Activated CD4-positive, alpha-beta T cell treated with anti-CD3 and anti-CD28 coated beads for 48 hours (primary cell): ENCODE measurements at places on chromosomes 2 and 18.

GRCh38 chr2:55107436-55107835, 57.2 kb upstream of the RTN4 start:
- DNase-seq, result no peak

GRCh38 chr2:219133976-219134375, 26.6 kb downstream of the NHEJ1 start:
- DNase-seq, result no peak

GRCh38 chr2:138698428-138698827, 81.8 kb downstream of the NXPH2 start:
- DNase-seq, result no peak

- no peak for DNase-seq
Observed at GRCh38 chr2:240155745-240156390, 15.4 kb upstream of the OTOS start.

- no peak for DNase-seq
Observed at GRCh38 chr2:149901231-149901859, 313.8 kb upstream of the MMADHC start.

DNA sequence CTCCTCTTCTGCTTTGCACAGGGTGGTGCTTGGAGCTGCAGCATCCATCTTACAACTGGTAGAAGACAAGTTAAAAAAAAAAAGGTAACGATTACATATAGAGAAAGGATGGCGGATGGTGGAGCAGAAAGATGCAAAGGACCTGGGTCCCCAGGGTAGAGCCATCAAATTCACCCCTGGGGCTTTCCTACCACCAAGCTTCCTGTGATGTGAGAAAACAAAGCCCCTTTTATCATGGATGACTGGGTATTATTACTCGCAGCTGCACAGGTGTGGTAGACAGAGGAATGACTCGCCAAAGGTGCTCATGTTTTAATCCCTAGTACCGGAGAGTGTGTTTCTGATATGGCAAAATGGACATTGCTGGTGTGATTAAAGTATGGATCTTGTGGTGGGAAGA, 1.3 kb upstream of the ACOXL start:
- no peak for DNase-seq

GRCh38 chr18:50848991-50849390, 29.2 kb upstream of the MRO start:
- no peak for DNase-seq

DNA sequence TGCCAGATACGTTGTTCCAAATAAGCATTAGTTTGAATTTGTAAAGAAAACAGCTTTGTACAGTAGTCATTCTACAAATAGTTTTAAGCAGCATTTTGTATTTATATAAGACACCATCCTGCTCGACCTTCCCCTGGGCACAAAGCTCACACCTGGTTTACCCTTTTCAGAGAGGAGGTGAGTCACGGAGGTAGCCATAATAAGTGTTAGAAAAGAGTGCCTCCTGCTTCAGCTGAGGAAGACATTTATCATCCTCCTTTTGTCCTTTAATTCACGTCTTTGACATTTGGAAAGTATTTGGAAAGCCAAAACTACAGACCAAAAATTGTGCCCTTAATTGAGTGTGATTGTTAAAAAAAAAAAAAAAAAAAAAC, 6.8 kb downstream of the RAB12 start:
- DNase-seq, result no peak

GRCh38 chr2:71100195-71100964, 29.6 kb downstream of the MCEE start:
- DNase-seq, result peak; percentile 66

DNA sequence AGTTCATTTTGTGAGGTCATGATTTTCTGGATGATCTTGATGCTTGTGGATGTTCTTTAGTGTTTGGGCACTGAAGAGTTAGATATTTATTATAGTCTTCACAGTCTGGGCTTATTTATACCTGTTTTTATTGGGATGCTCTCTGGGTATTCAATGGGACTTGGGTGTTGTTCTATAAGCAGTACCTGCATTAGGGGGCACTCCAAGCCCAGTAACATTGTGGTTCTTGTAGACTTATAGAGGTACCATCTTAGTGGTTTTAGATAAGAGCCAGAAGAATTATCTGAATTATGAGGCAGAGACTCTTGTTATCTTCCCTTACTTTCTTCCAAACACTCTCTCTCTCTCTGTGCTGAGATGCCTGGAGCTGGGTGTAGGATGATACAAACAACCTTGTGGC, 470.0 kb downstream of the PIK3C3 start:
- DNase-seq, result no peak

GRCh38 chr18:56391931-56392590, 246.3 kb downstream of the TXNL1 start:
- DNase-seq, result no peak

GRCh38 chr2:122182616-122183355, 427.3 kb downstream of the TSN start:
- DNase-seq, result no peak

- DNase-seq, result no peak
Observed at GRCh38 chr2:166382448-166382847, 6.7 kb upstream of the SCN9A start.

- no peak for DNase-seq
Observed at GRCh38 chr2:235747786-235748091, 253.9 kb downstream of the AGAP1 start.

- DNase-seq, result no peak
Observed at GRCh38 chr18:58813105-58813504, 51.6 kb upstream of the ZNF532 start.

DNA sequence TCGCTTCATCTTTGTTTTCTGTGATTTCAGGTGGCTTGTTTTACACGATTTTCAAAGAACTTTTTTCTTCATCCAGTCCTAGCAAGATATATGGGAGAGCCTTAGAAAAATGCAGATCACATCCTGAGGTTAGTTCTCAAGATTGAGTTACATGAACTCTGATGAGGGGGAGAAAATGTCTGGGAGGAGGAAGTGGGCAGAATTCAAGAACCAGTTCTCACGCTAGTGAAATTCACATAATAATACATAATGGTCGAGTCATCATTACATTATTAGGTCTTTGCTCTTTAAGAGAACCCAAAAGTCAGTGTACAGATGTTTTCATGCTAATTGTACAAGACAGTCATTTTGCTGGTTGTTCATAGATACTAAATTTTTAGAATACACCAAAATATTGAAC, 7.0 kb downstream of the TIMM21 start:
- DNase-seq, result no peak

- no peak for DNase-seq
Observed at GRCh38 chr2:24739354-24740025, 53.7 kb downstream of the PTRHD1 start.

DNA sequence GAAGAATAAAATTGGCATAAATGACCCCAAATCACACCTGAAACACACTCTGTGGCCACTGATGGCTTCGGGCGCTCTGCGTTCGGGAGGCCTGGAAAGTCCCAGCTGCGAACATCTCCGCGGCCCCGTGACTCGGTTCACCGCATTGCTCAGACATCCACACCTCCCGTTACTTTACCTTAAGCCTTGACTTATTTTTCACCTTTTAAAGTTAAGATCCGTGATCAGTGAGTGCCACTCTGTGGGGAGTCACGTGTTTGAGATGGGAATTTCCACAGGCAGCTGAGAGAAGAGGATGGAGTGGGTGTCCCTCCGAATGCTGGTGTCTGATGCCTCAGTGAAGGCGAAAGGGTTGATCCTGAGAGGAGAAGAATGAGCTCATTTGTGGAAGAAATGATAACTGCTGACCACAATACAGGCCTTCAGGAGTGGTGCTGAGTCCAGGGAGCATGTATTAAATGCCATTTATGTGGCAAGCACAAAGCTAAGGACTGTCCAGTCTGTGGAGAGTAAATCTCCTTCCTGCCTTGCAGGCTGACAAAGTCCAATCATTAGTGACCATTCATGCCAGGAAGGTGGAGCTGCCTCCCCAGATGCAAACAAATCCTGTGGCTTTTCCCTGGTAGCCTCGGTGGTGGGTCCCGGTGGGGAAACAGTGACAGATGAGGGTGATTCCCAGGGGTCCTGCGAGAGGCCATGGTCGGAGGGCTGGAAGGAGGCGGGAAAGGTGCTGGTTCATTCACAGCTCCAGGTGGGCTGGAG, 168.8 kb downstream of the RTP5 start:
- no peak for DNase-seq

DNA sequence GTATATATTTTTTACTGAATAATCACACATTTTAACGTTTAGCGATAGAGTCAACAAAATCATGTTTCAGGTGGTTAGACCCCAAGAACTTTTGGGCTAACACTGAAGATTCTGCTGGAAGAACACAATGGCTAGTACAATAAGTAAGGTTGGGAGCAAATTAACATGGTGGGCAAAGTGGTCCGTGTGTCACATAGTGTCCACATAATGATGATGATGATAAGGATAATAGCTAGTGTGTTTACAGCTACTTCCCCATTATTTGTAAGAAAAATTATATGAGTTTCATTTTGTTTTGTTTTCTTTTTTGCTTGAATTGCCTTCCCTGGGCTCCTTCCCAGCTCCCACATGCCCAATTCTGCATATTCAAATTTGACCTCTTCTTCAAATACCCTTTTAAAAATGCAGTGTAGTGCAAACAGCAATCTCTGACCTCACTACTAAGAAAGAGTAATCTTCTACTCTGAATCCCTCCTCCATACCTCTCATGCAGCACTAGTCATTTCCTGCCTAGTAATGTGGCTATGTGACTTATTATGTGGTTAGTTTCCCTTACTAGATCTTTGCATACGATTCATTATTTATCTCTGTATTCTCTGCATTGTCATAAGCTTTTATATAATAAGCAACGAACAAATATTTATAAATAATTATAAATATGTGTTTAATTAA, 16.9 kb upstream of the VPS54 start:
- DNase-seq, result no peak

- no peak for DNase-seq
Observed at GRCh38 chr2:17517481-17518211, 594 bp downstream of the RAD51AP2 start.

- no peak for DNase-seq
Observed at GRCh38 chr2:55954306-55955035, 30.9 kb upstream of the EFEMP1 start.

DNA sequence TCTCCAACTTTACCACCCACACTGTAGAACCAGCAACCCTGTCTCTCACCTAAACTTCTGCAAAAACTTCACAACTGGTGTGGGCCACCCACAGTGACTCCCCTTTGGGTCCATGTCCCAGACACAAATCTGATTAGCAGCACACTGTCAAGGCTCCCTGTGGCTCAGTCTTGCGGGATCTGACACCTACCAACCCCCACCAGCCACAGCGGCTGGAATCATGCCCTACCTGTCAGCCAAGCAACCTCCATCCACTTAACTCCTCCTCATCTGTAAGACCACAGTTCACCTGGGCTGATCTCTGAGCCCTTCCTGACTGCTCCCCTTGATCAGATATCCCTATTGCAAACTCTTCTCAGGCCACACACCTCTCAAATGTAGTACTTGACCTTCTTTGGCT, 14.6 kb downstream of the TCF4 start:
- DNase-seq, result no peak

DNA sequence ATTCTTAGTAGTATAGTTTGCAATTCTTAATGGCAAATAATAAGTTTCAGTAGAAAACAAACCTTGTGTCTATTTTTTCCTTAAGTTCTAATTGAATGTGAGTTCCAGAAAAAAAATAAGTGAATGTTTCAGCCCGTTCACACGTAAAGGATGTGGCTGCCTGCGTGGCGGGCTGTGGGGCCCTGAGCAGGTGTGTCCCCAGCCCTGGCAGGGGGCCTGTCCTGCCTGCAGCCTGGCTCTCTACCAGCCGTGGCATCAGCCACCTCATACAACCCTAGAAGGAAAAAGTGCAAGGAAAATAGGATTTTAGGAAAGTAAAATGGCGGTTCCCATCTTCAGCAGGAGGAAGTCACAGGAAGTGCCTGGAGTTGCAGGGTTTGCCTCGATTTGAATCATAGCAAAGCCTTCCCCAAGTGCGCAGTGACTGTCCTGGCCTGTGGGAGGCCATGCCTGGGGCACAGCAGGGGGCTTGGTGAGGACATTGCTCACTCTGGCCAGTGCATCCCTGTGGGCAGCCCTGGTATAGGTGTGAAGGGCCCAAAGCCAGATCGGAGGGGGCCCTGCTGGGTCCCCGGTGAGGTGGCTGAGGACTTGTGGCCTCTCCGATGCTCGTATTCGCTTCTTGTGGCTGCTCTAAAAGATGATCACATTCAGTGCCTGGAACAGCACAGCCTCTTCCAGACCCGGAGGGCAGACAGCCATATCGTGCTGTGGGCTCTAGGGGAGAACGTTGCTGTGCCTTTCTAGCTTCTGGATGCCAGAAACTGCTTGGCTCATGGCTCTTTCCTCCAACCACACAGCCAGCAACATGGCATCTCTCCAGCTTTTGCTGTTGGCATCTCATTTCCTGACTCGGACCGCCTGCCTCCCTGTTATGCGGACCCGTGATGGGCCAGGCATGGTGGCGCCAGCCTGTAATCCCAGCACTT, 12.6 kb downstream of the DTYMK start:
- no peak for DNase-seq

- DNase-seq, result peak; percentile 76
Observed at GRCh38 chr2:43226955-43227829, 786 bp upstream of the ZFP36L2 start.

GRCh38 chr2:71702971-71703898, 249.9 kb downstream of the DYSF start:
- no peak for DNase-seq

DNA sequence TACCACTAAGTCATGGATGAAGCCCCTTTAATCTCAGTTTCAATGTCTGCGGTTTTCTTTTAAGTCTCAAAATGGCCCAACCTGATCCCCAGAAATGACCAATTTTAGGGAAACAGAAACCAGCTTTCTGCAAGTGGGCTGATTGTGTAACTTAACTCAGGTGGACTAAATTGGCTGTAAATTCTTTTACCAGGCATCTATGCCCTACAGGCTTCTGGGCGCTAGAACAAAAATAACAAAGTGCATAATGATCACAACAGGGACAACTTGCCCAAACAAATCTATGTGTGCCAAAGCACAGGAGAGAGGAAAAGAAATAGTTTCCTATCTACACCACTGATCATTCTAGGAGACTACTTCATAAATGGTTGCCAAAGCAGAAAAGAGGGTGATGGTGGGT, 112.3 kb upstream of the SETBP1 start:
- no peak for DNase-seq

DNA sequence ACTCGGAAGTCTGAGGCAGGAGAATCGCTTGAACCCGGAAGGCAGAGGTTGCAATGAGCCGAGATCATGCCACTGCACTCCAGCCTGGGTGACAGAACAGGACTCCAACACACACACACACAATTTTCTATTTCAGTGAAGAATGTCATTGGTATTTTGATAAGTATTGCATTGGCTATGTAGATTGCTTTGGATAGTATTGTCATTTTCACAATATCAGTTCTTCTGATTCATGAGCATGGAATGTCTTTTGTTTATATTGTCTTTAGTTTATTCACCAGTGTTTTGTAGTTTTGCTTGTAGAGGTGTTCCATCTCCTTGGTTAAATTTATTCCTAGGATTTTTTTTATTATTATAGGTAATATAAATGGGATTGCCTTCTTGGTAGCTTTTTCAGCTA, 693.4 kb upstream of the SYT4 start:
- no peak for DNase-seq

GRCh38 chr2:43019536-43020183, 206.7 kb downstream of the ZFP36L2 start:
- no peak for DNase-seq

- no peak for DNase-seq
Observed at GRCh38 chr2:163467251-163467630, 268.6 kb downstream of the FIGN start.
